Fibroblast of the aortic adventitia (primary cell): ENCODE measurements at places on chromosomes 16 and 17. TPM values are rescaled to one million over a fixed set of nuclear protein-coding genes. Genes with fewer than 3 reads are reported as not detected.

CPHXL2 gene
- not detected in 2 replicates for total RNA-seq

ENPP7 gene
- total RNA-seq: not detected in 2 replicates

CX3CL1 gene
- total RNA-seq: 0.18 and 0.33 TPM in 2 replicates

GP1BA gene
- not detected in 2 replicates for total RNA-seq

NEK8 gene
- total RNA-seq: 4.9 and 6.8 TPM in 2 replicates
